Foreskin fibroblast (primary cell): ENCODE measurements at places on chromosomes 1 and 21.
A peak's percentile ranks its signal among the peaks of the same experiment; 100 is the strongest.

- no peak for DNase-seq
These were observed 192.5 kb upstream of the ST6GALNAC5 start for GRCh38 chr1:76674689-76675210.

- peak; percentile 96 for DNase-seq
These were observed 24.4 kb downstream of the SNAP47 start for GRCh38 chr1:227759341-227760300.

DNA sequence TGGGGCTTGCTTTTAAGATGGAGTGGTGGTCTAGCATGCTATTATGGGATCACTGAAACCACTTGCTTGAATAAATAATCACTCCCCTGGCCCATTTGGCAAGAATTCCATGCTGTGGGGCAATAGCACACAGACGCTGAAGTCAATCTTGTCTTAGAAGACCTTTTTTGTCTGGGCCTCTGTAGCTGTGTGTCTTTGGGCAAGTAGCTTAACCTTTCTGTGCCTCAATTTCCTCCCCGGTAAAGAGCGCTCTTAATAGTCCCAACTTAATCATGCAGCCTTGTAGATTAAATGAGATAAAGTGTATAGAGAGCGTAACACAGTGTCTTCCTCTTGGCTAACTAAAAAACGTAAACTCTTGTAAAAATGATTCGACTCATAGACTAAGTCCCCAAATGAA is 125.4 kb upstream of the IGSF21 start:
- DNase-seq: no peak

DNA sequence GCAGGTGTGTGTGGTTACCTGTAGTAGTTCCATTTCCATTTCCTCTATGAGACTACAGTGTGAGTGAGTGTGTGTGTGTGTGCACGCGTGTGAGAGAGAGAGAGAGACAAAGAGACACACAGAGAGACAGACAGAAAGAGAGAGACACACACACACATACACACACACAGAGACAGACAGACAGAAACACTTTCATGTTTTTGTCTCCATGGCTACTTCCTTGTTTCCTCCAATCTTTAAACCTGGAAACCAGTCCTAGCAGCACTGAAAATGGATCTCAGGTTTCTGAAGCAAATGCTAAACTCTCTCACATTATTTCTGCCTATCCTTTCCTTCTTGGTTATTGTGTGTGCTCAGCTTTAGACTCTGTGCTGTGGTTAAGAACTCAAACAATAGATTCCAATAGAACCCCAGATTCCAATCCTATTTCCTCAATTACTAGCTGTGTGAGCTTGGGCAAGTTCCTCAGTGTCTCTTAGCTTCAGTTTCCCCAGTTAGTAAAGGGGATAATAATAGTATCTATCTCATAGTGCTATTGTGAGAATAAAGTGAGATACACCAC is 22.4 kb upstream of the ABCD3 start:
- no peak for DNase-seq

DNA sequence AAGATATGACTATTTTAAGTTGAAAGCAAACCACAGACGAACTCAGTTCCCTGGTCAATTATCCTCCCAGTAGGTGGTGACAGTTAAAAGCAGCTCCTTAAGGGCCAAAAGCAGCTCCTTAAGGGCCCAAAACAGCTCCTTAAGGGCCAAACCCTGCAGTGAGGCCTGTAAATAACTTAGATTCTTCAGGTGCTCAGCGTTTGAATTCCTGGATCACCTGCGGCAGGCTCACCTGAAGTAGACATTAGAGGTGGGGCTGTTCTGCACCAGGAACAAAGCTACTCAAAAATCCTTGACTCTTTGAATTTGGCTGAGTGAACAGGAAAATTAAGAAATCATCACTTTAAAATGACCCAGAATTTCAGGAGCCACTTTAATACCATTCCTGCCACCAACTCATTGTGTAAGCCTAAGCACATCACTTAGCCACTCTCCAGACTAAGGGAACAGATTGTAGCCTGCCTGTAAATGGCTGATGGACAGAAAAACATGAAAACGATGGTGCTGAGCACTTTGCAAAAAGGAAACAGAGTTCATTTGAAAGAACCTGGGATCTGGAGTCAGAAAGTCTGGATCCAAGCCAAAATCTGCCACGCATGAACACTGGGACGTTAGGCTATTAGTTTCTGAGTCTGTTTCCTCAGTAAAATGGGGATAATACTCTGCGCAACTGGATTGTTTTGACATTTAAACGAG is 126.9 kb downstream of the LRIG2 start:
- DNase-seq: no peak

DNA sequence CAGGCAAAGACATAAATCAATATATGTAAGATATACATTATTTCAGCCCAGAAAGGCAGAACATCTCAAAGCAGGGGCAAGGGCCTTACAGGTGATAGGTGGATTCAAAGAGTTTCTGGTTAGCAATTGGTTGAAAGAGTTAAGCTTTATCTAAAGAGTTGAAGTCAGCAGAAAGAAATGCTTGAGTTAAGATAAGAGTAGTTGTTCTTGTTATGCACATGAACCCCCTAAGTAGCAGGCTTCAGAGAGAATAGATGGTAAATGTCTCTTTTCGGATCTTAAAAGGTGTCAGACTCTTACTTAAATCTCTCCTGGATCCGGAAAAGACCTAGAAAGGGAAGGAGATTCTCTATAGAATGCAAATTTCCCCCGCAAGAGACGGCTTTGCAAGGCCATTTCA is 8.3 kb upstream of the ZBTB40 start:
- DNase-seq: no peak

DNA sequence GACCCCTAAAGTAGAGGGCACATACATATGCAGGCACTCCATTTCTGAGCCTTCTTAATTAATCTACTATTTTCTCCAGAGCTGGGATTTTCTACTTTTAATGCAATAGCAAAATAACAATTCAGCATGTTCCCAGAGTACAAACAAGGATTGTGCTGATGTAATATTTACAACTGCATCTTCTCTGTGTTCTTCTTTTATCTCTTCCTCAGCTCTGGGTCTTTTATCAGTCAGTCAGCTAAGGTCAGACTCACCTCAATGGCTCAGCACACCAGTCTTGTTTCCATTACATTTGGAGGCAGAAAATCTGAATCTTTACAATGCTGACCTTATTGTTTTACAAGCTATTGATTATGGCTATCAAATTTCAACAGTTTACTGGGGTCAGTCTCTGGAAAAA is 323.3 kb upstream of the NR5A2 start:
- no peak for DNase-seq

DNA sequence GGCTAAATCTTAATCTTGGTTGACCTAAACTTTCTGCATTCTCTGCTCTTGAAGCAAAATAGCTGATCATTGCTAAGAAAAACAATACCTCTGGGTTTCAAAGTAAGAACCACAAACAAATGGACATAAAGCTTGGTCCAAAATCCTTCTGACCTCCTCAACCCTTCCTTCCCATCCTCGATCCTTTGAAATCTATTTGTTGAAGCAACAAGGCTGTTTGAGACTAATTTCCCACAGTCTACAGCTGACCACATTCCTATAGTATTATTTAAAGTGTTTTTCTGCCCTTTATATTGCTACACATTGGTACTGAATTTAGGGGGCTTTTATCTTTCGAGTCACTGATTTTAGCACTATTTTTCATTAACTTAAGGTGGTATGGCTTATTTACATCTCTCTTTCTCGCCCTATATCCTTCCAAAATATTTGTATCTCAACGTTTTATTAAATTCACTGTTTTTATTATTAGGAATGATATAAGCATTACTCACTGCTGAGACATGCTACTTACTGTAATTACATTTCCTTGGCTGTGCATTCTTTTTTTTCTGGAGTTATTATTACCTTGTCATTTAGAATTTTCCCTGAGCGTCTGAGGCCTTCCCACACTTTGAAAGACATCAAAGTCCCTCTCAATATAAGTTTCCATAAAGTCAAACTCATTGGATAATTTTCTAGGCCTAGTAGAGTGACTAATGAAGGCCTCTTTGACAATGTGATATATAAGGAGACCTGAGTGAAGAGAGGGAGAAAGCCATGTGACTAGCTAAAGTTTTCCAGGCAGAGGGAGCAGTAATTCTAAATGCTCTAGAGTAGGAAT is 73.9 kb downstream of the RAB3GAP2 start:
- DNase-seq: no peak

GRCh38 chr21:41321211-41321907 is 4.8 kb downstream of the FAM3B start:
- DNase-seq: no peak

GRCh38 chr1:110340207-110340468 is 961 bp downstream of the RBM15 start:
- DNase-seq: no peak

DNA sequence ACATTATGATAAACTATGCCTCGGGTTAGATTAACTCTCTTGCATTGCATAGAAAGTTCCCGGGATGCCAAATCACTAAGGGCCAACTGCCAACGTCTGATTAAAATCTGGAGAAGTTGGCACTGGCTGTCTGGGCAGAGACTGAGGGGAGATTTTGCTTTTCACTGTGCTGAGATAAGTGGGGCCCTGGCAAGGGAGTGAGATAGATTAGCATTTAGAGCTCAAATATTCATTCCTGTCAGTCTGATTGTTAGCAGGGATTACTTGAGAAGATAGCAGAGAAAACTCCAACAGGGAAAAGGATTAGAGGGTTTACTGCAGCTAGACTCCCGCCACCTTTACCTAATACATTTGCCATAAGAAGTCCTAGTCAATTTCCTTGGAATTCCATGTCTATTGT is 714.1 kb upstream of the CHRM3 start:
- DNase-seq: no peak

- DNase-seq: no peak
These were observed 4.3 kb downstream of the LCK start for GRCh38 chr1:32255072-32256071.

DNA sequence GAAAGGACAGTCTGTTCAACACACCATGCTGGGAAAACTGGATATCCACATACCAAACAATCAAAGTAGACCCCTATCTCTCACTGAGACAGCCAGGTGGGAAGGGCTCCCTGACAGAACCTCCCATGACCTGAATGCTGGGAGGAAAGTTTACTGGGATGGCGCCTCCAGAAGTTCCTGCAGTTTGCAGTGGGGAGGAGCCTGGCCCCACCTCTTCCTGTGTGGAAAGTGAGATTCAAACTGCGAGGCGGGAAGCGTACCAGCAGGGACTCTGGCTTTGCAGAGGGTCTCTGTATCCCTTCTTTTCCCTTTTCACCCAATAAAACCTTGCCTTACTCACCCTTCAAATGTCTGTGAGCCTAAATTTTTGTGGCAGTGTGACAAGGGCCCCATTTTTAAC is 190.7 kb downstream of the HHIPL2 start:
- DNase-seq: no peak

DNA sequence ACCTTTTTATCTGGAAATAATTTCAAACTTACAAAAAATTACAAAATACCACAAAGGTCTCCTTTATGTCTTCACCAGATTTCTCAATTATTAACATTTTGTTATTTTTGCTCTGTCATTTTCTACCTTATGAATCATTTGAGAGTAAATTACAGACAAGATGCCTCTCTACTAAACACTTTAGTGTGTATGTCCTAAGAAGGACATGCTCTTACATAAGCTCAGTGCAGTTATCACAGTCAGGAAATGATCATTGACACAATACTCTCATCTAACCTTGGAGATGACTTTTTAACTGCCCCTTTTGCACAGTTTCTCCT is 378.9 kb upstream of the RUNX1 start:
- peak; percentile 12 for DNase-seq

- no peak for DNase-seq
These were observed 311.0 kb upstream of the PROX1 start for GRCh38 chr1:213676736-213677135.

DNA sequence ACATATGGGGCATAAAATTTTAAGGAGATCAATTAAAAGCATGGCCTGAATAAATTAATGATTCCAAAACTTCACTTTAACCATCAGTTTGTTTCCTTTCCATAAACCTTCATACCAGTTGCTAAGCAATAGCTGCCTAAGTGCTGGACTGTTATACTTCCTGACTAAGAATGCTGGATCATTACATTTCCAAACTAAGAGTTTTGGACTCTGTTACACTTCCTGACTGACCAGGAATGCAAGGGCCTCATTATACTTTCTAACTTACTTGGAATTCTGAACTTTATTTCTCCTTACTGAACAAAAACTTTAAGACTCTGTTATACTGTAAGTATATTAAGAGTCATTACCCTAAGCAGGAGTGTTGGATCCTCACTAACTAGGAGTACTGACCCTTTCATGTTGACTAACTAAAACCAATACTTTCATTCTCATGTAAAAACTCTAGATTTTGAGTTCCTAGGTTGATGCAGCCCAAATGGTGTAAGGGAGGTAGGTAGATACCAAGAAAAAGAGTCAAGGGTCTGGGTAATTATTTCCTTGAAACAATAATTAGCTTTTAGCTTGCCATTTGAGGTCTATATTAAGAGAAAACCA is 118.2 kb downstream of the FAF1 start:
- peak; percentile 17 for DNase-seq

GRCh38 chr1:95068956-95069709 is 3.6 kb downstream of the ALG14 start:
- no peak for DNase-seq

DNA sequence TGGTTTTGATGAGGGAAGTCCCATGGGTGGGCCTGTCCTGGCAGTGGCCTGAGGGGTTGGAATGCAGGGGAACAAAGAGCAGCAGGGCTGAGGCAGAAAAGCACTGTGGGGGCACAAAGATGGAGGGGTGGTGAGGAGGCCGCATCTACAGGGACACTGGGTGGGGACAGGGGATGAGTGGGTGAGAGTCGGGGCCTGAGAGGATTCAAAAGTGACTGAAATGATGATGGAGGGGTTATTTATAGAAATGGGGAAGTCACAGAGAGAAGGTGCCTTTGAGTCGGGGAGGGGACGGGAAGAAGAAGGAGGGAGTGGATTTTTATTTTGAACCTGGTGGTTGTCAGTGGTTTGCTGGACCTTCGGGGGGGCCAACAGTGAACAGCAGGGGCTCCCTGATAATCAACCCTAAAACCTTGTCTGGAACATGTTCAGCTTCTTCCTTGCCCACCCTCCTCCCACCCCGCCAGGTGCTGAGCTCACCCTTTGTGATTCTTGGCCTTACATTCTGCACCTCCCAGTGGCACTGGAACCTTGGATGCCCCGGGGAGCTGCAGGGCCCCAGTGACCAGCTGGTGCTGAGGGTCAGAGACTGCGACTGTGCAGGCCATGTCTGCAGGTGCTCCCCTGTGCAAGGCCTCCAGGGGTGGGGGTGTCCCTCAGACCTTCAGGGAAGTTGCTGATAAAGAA is 42.9 kb downstream of the IER5 start:
- no peak for DNase-seq

GRCh38 chr1:104259481-104259880 is 509.8 kb downstream of the AMY1C start:
- no peak for DNase-seq
